B cell (primary cell): ENCODE measurements at places on chromosomes 1 and 21. TPM values are rescaled to one million over a fixed set of nuclear protein-coding genes. Genes with fewer than 3 reads are reported as not detected.

The TACSTD2 gene
- not detected in 2 replicates for total RNA-seq

The HCN3 gene
- total RNA-seq: 9.0 and 9.2 TPM in 2 replicates

The ARHGEF2 gene
- total RNA-seq: 245 and 247 TPM in 2 replicates

The LZIC gene
- total RNA-seq: 21.5 and 26.0 TPM in 2 replicates

The DCST1 gene
- total RNA-seq: not detected in 2 replicates

The C21orf58 gene
- total RNA-seq: 9.3 and 9.5 TPM in 2 replicates

The SERPINC1 gene
- not detected in 2 replicates for total RNA-seq

- H3K27me3 ChIP-seq: no peaks in the 10 kb centered on the region
- H3K27ac ChIP-seq: no peak overlapping the region
- no peak overlapping the region for H3K4me3 ChIP-seq
- no peak for DNase-seq
- H3K4me1 ChIP-seq: no peaks in the 10 kb centered on the region
- H3K36me3 ChIP-seq: no peaks in the 10 kb centered on the region
These were observed 1.2 kb downstream of the CHRM3 start for GRCh38 chr1:239387304-239388158.

- peaks cover 5% of the 10 kb centered on the region for H3K4me1 ChIP-seq
- no peaks in the 10 kb centered on the region for H3K27me3 ChIP-seq
- no peak overlapping the region for H3K4me3 ChIP-seq
- no peaks in the 10 kb centered on the region for H3K36me3 ChIP-seq
These were observed 6.6 kb downstream of the C1orf226 start for GRCh38 chr1:162388083-162388594.

- H3K4me1 ChIP-seq: peaks cover 6% of the 10 kb centered on the region
- peak overlapping the region; percentile 49 for H3K4me3 ChIP-seq
- H3K27ac ChIP-seq: no peak overlapping the region
- peaks cover 3% of the 10 kb centered on the region for H3K27me3 ChIP-seq
- H3K36me3 ChIP-seq: no peaks in the 10 kb centered on the region
These were observed 126.7 kb upstream of the KIAA0040 start for GRCh38 chr1:175319112-175319911.

DNA sequence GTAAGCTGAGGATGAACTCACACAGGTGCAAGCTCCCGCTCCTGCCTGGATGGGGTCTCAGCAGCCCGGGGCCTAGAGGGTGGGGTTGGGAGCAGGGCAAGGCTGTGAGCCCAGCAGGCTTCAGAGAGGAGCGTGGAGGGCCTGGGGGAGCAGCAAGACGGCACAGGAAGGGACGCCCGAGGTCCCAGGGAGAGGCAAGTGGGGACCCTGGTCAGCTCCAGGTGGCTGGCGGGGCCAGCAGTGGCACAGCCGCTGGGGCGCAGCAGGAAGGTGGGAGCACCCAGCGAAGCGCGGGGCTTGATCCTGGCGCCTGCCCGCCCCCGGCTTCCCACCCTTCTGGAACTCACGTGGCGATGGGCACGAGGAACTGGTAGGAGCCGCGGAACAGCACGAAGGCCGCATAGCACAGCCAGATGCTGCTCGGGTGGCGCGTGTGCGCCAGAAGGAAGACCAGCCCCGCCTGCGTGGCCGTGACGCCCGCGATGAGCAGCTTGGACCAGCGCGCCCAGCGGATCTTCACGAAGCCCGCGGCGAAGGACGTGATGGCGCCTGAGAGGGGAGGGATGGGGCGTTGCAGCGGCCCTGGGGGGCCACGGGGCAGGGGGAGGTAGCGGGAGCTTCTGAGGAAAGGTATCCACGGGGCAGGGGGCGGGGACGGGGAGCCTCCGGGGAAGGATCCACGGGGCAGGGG lies 11.7 kb downstream of the SLC19A1 start:
- H3K4me3 ChIP-seq: no peak overlapping the region
- peaks cover 3% of the 10 kb centered on the region for H3K36me3 ChIP-seq
- H3K27ac ChIP-seq: no peak overlapping the region
- no peak for DNase-seq

DNA sequence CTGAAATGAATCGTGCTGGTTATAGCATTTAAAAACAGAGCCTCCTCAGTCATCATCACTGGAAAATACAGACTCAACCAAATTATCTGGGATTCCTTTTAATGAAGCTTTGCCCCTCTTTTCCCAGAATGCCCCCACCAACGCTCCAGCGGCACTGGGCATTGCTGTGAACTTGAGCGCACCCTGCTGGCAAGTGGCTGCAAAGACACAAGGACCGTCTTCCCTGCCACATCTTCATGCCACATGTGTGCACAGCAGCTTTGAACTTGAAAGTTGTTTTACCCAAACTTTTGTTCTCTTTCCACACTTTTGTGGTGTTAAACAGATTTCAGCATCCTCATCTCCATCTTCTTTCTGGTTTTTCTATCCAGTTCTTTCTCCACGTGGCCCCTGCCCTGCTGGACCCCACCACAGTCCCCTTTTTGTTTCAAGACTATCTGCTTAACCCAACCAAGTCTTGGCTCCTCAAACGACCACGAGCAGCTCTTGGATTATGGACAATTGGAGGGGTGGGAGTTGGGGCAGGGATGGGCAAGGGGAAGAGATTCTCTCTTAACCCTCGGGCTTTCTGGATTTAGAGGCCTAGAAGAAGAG lies 12.8 kb upstream of the LMX1A start:
- DNase-seq: peak; percentile 55
- no peaks in the 10 kb centered on the region for H3K4me1 ChIP-seq
- H3K36me3 ChIP-seq: no peaks in the 10 kb centered on the region
- H3K27ac ChIP-seq: no peak overlapping the region
